Renal pelvis (tissue), 12 donors: ENCODE measurements at places on chromosomes 6 and 20. TPM values are rescaled to one million over a fixed set of nuclear protein-coding genes. Genes with fewer than 3 reads are reported as not detected.

Gene HCRTR2
- 0.23 TPM for polyA plus RNA-seq

Gene PTPN1
- 30.5 TPM for polyA plus RNA-seq

Gene NKAIN2
- 18.0 TPM for polyA plus RNA-seq

Gene HLA-DQA2
- polyA plus RNA-seq: 1.2 TPM

Gene KIF25
- polyA plus RNA-seq: 0.33 TPM

Gene DAAM2
- 25.5 TPM for polyA plus RNA-seq

Gene ELOVL4
- 2.4 TPM for polyA plus RNA-seq

Gene ZNF311
- polyA plus RNA-seq: 5.1 TPM

Gene HCK
- polyA plus RNA-seq: 2.5 TPM

Gene SLC22A7
- polyA plus RNA-seq: 0.84 TPM

Gene ZKSCAN8
- 48.2 TPM for polyA plus RNA-seq

Gene PAX1
- polyA plus RNA-seq: not detected

Gene TMEM74B
- 6.5 TPM for polyA plus RNA-seq

Gene TOMM6
- 225 TPM for polyA plus RNA-seq

Gene PNLDC1
- polyA plus RNA-seq: 0.18 TPM

Gene RRAGD
- polyA plus RNA-seq: 28.6 TPM

Gene PEX7
- polyA plus RNA-seq: 10.6 TPM

Gene KCNB1
- 0.57 TPM for polyA plus RNA-seq

Gene SLC22A2
- polyA plus RNA-seq: 10.8 TPM

Gene ENPP1
- polyA plus RNA-seq: 26.1 TPM

Gene CDH26
- 1.5 TPM for polyA plus RNA-seq

Gene PRL
- 0.06 TPM for polyA plus RNA-seq

Gene CD164
- polyA plus RNA-seq: 423 TPM

Gene NNAT
- 114 TPM for polyA plus RNA-seq

Gene SLC17A2
- 0.74 TPM for polyA plus RNA-seq

Gene DCBLD1
- 14.9 TPM for polyA plus RNA-seq

Gene CAPN11
- 0.09 TPM for polyA plus RNA-seq

Gene DTNBP1
- polyA plus RNA-seq: 20.7 TPM

Gene OR2H1
- polyA plus RNA-seq: not detected

Gene PTK6
- 1.2 TPM for polyA plus RNA-seq

Gene SYCP2L
- 7.9 TPM for polyA plus RNA-seq

Gene EMILIN3
- 7.0 TPM for polyA plus RNA-seq

Gene IMPG1
- polyA plus RNA-seq: 1.7 TPM

Gene OSTM1
- polyA plus RNA-seq: 25.8 TPM

Gene COL9A1
- polyA plus RNA-seq: 34.7 TPM

Gene SEL1L2
- not detected for polyA plus RNA-seq

Gene SOX18
- polyA plus RNA-seq: 13.0 TPM
